ENCODE measurements at places on chromosomes 11 and 22.
A peak's percentile ranks its signal among the peaks of the same experiment; 100 is the strongest.

GRCh38 chr11:105137286-105137685, 2.3 kb downstream of the CARD18 start:
- DNase-seq: peak; percentile 15

DNA sequence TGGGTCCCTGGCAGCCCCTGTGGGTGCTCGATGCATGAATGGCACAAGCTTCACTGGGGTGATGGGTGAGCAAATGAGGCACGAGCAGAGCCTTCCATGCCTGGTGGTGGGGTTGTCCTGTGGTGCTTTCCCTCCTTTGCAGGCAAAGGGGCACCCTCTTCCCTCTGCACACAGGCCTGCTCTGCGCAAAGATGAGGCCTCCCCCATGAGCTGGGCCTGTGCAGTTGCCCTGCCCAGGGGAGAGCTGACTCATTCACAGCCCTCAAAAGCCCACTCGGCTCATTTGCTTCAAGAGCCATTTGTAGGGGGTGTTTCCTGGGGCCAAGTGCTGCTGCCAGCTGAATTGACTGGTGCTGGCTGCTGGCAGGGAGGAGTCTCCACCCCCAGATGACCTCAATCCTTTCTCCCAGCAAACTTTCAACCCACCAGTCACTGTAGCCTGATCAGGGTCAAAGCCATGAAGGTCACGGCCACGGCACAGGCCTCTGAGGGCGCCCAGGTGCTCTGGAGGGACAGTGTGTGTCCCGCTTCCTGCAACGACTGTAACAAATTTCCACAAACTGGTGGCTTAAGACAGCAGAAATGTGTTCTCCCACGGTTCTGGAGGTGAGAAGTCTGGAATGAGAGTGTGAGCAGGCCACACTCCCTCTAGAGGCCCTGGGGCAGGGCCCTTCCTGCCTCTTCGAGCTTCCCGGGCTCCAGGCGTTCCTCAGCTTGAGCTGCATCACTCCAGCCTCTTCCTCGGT, 48.8 kb upstream of the ANO1 start:
- no peak for DNase-seq

DNA sequence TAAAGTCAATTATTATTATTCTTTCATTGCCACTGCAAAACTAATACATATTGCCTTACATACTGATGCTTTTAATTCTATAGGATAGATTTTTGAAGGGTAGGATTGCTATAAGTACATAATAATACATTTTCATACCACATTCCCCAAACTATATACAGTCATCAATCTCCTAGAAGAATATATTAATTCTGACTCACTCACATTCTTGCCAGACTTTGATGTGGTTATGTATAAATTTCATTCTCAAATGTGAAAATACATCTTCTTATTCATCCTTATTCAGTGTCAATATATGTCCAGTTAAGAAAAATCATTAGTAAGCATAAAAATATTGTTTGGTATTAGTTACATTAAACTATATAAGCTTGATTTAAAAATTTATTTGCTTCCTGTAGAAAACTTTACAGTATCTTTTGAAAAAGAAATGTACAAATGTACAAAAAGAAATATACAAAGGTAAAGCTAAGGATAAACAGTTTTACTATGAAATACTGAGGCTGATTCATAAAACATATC, 458.8 kb upstream of the CNTN5 start:
- DNase-seq: no peak

GRCh38 chr11:119338318-119338890, 2.3 kb downstream of the C1QTNF5 start:
- DNase-seq: peak; percentile 89

DNA sequence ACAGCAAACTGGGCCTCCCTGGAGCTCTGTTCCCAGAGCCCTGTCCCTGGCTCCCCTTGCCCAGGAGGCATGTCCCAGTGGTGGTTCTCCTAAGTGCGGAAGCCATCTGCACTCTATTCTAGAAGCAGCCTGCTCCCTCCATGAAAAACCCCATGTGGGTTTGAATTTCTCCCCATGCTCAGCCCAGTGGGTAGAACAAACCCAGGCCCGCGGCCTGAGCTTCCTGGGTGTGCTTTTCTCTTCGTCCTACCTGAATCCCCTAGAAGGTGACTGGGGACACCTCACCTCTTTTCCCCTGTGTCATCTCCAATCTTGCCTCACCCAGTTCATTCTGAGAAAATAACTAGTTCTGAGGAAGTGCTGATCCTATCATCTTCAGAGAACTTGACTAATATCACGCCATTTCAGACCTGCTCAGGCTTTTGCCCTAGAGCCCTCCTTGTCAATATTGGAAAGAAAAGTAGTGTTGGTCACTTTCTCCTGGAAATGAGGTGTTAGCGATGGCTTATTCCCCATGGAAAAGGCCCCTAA, 15.9 kb downstream of the IL10RA start:
- no peak for DNase-seq

DNA sequence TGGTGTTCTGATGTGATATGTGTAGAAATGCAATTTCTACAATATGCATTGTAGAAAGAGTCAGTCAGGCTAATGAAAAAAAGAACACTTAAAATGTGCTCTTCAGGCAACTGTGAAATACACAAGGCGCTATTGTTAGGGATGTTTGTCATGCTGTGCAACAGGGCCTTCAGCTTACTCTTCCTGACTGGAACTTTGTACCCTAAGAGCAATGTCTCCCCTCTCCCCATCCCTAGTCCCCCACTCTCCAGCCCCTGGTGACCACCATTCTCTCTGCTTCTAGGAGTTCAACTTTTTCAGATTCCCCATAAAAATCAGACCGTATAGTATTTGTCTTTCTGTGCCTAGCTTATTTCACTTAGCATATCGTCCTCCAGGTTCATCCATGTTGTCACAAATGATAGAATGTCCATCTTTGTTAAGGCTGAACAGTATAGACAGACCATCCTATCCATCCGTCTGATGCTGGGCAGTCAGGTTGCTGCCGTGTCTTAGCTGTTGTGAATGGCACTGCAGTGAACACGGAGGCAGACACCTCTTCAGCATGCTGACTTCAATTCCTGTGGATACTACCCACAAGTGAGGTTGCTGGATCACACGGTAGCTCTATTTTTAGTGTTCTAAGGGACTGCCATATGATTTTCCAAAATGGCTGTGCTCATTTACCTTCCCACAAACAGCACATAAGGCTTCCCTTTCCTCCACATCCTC, 10.7 kb downstream of the NDUFV1 start:
- no peak for DNase-seq

DNA sequence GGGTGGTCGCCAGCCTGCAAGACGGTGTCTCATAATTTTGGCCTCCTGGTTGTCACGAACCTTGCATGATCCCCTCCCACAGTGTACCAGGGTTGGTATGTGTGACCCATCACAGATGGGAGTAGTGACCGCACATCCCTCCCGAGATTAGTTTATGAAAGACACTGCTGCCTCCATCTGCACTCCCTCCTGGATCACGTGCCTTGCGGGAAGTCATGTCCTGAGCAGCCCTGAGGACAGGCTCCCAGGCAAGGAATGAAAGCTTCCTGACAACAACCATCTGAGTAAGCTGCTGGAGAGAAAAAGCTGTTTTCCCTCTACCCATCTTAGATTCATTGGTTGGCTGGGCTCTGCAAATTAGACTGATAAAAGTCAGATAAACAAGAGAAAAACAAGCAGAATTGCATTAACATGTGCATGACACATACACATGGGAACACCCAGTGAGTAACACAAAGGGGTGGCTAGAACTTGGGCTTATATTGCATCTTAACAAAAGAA, 14.4 kb upstream of the PAMR1 start:
- DNase-seq: peak; percentile 78

DNA sequence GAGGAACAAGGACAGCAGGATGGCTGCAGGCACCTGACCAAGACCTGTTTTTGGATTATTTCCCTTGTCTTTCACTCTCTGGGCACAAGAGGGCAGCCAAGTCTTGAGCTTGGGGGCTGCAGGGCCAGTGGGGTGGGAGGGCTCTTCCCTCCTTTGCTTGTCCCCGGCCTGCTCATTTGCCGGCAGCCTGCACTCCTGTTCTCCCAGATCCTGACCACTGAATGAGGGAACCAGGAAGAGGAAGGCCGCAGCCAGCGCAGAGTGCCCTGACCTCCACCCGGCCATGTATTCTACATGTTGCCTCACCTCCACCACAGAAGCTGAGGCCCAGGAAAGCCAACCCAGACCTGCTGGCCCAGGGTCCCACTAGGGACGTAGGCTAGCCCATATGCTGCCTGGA, 15.5 kb upstream of the NNMT start:
- peak; percentile 88 for DNase-seq

- no peak for DNase-seq
These were observed 6.2 kb downstream of the SYT12 start for GRCh38 chr11:67029146-67029545.

DNA sequence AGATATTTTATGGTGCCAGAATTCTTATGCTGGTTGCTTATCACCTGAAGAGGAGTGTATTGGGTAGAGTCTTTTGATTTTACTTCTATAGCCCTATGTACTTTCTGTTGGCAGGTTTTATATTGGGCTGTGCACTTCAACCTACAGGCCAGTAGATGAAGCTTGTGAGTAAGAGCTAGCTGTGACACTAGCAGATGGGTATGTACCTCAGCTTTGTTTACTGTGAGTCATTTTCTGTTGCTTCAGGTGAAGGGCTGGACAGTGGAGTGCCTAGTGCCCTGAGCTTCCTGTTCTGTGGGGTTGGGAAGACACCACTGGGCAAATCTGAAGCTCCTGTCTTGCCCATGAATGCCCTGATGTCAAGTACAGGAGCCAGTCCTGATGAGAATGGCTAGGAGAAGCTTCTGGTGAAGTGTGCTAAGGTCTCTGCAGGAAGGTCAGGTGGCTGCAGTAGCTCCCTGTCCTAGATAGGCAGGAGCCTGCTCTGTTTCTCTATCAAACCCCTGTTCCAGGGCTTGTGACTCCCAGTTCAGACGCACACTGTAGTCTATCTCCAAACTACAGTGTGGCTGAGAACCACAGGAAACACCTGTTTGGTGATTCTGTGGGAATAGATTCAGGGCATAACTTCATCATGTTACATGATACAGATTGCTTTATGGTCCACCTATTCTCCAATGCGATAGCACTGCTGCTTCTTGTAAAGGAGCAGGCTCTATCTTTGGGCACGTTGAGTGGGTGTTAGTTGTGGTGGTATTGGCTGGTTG, 755.7 kb downstream of the KCNA4 start:
- no peak for DNase-seq

- no peak for DNase-seq
These were observed 9.3 kb downstream of the SLC37A2 start for GRCh38 chr11:125072218-125072960.

- peak; percentile 89 for DNase-seq
These were observed 33.7 kb upstream of the APOBEC3A start for GRCh38 chr22:38923463-38924346.

GRCh38 chr11:122717264-122717867, 61.8 kb downstream of the UBASH3B start:
- no peak for DNase-seq

DNA sequence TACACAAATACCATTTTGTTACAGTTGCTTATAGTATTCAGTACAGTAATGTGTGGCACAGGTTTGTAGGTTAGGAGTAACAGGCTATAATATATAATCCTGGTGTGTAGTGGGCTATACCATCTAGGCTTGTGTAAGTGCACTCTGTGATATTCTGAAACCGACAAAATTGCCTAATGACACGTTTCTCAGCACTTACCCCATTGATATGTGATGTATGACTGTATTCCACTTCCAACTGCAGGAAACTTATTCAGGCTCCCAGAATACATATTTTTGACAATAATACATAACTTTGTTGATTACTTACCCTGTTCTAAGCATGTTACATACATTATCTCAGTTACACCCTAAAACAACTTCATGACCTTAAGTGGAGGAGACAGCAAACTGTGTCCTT, 5.1 kb upstream of the PICALM start:
- DNase-seq: no peak

- no peak for DNase-seq
These were observed 8.8 kb downstream of the ASPHD2 start for GRCh38 chr22:26437694-26438392.

GRCh38 chr22:17549183-17549582, 14.1 kb upstream of the SLC25A18 start:
- DNase-seq: no peak

DNA sequence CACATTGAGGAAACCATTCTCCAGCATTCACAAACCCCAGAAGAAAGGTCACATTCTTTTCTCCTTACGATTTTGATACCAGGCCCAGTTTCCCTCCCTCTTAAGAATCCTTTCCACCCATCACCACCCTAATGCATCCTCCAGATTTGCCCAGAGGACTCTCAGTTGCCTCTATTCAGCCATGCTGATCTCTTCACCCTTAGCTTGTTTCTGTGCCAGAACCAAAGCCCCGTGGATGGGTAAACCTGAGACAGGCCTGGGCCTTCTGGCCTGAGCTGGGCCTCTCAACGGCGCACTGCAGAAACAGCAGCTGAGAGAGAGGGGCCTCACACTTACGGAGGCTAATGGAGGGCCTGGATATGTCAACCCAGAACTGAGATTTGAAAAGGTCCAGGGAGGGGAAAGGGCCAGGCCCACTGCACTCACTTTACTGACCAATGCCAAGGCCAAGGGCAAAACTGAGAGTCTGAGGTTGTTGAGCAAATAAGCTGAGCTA, 32.2 kb upstream of the OAF start:
- no peak for DNase-seq

GRCh38 chr11:18769802-18770456, 21.7 kb downstream of the PTPN5 start:
- no peak for DNase-seq

GRCh38 chr11:971092-971690, 45.5 kb downstream of the AP2A2 start:
- no peak for DNase-seq

GRCh38 chr11:114496915-114497314, 57.6 kb downstream of the REXO2 start:
- DNase-seq: no peak

DNA sequence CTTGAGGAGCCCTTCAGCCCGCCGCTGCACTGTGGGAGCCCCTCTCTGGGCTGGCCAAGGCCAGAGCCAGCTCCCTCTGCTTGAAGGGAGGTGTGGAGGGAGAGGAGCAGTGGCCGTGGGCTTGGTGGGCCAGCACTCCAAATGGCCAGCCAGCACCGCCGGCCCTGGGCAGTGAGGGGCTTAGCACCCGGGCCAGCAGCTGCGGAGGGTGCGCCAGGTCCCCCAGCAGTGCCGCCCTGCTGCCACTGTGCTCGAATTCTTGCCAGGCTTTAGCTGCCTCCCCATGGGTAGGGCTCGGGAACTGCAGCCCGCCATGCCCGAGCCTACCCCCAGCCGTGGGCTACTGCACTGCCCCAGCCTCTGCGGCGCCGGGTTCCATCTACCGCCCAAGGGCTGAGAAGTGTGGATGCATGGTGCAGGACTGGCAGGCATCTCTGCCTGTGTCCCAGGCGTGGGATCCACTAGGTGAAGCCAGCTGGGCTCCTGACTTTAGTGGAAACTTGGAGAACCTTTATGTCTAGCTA, 82.7 kb downstream of the KCNA4 start:
- no peak for DNase-seq

- no peak for DNase-seq
These were observed 12.5 kb downstream of the PHF21A start for GRCh38 chr11:46108751-46109150.

DNA sequence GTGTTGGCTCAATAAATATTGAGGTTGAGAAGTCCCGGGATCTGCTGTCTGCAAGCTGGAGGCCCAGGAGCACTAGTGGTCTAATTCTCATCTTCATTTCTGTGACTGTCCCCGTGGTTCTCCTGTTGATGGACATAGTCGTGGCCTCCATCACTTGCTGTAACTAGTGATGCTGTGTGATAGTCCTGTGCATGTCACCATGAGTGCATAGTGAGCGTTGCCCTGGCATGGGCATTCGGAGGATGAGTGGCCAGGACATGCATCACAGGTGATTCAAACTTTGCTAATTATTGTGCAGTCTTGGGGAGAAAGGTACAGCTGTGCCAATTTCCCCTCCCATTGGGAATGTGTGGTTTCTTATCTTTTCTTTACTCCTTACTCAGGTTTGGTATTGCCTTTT, 902.2 kb downstream of the BRD1 start:
- no peak for DNase-seq
